ENCODE measurements at places on chromosomes 7 and 10.

- DNase-seq: no peak
- H3K4me3 ChIP-seq: no peak overlapping the region
- H3K36me3 ChIP-seq: no peaks in the 10 kb centered on the region
- peaks cover 3% of the 10 kb centered on the region for H3K4me1 ChIP-seq
- no peaks in the 10 kb centered on the region for H3K27me3 ChIP-seq
These were observed 25.6 kb downstream of the PPIF start for GRCh38 chr10:79372871-79373270.

DNA sequence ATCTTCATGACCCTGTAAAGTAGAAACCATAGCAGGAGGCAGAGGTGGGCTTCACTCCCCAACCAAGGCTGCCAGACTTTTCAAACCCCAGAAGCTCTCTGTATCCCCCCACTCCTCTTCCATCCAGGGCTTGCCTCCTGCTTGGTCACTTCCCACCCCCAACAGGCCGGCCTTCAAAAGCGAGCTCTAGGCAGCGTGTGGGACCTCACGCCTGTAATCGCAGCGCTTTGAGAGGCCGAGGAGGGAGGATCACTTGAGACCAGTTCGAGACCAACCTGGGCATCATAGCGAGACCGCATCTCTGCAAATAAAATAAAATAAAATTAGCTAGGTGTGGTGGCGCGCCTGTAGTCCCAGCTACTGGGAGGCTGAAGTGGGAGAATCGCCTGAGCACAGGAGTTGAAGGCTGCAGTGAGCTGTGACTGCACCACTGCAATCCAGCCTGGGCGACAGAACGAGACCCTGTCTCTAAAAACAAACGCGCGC, 743 bp upstream of the POR start:
- peak overlapping the region; percentile 99 for H3K4me3 ChIP-seq
- H3K4me1 ChIP-seq: peaks cover 11% of the 10 kb centered on the region
- peak overlapping the region; percentile 93 for H3K27ac ChIP-seq
- H3K36me3 ChIP-seq: no peaks in the 10 kb centered on the region
- DNase-seq: no peak

DNA sequence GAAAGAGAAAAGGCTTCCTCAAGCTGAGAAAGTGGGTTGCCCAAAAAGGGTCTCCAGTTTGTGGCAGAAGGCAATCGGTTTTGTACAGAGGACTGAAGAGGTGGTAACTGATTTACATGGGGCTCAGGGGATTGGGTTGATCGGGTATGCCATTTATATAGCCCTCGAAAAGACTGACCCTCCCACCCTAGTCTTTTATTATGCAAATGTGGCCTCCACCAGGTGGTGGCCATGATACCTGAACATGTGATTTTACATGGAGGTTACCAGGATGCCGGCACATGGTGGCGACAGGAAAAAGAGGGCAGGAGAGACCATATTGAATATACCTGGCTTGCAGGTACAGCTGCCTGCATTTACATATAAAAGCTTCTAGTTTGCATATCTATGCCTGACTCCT, 36.7 kb downstream of the ATE1 start:
- H3K4me1 ChIP-seq: no peaks in the 10 kb centered on the region
- H3K36me3 ChIP-seq: no peaks in the 10 kb centered on the region
- no peaks in the 10 kb centered on the region for H3K27me3 ChIP-seq
- H3K27ac ChIP-seq: no peak overlapping the region

DNA sequence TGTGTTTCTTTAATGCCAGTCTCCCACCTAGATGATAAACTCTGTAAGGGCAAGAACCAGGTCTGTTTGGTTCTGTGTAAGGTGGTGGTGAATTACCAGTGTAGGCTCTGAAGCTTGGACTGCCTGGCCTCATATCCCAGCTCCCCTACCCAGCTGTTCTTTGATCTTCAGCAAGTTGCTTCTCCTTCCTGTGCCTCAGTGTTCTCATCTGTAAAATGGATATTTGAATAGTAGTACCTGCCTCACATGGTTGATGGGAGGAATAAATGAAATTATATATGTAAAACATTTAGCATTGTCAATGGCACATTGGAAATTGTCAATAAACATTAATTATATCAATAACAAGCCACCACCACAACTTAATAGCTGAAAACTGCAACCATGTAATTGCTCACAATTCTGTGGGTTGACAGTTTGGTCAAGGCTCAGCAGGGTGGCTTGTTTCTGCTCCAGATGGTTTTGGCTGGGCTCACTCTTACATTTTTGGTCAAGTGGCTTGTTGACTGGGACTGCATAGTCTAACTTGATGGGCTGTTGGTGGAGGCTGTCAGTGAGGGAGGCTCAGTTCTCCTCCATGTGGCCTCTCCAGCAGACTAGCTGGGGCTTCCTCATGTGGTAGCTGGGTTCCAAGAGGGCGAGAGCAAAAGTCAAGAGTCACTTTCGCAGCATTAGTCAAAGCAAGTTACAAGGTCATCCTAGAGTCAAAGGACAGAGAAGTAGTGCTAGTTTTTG, 84.5 kb upstream of the DUSP5 start:
- H3K4me3 ChIP-seq: no peak overlapping the region
- peak overlapping the region; percentile 61 for H3K27ac ChIP-seq
- no peak for DNase-seq

All from esophagus squamous epithelium (tissue), 5 donors.